Astrocyte of the hippocampus (primary cell): ENCODE measurements at places on chromosomes 13 and 19.
A peak's percentile ranks its signal among the peaks of the same experiment; 100 is the strongest.

GRCh38 chr13:28299916-28300315, 161.6 kb downstream of the PAN3 start:
- peak; percentile 44 for DNase-seq

- no peak for DNase-seq
These were observed 16.6 kb downstream of the TEX30 start for GRCh38 chr13:102757006-102757405.

GRCh38 chr19:29532956-29533355, 7.2 kb downstream of the VSTM2B start:
- no peak for DNase-seq

DNA sequence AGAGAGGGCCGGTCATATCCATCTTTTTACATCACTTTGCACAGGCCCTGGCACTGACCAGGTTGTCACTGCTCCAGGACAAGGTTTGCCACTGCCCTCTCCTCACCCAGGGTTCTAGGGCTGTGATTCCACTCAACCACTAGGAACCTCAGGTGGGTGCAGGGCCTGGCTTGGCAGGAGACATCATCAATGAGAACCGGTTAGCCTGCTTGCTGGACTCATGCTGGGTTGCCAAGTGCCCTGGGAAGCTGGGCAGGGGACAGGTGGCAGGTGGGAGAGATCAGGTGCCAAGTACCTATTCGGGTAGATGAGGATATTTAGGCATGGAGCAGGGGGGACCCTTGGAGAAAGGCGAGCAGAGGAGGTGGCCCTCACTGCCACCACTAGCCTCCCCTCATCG, 4.2 kb upstream of the CERS4 start:
- DNase-seq = no peak

DNA sequence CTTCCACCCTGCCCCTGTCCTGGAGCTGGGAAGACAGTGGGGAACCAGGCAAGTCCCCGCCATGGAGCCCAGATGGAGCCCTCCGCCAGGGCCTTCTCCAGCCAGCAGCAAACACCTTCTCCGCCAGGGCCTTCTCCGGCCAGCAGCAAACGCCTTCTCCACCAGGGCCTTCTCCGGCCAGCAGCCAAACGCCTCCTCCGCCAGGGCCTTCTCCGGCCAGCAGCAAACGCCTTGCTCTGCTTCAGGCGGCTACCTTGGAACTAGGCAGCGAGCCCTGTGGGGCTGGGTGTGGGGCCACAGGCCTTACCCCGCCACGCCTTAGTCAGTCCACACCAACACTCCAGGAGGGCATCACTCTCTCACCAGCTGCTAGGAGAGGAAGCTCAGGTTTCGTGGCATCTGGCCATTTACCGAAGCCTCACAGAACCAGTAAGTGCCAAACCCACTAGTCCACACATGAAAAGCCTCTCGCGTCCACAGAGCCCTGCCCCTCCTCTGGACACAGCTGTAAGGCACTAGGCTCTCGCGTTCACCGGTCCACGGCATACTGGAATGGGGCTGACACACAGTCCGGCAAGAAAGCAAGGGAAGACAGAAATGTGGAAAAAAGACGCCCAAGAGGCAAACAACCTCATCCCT, 41.0 kb downstream of the MLLT1 start:
- DNase-seq = peak; percentile 56

GRCh38 chr19:30225676-30226463, 146.3 kb upstream of the ZNF536 start:
- peak; percentile 43 for DNase-seq

GRCh38 chr19:16373989-16374388, 49.4 kb downstream of the KLF2 start:
- no peak for DNase-seq

- DNase-seq = peak; percentile 59
These were observed 50.3 kb upstream of the SIN3B start for GRCh38 chr19:16778796-16779411.

GRCh38 chr13:98451676-98452470, 125.0 kb downstream of the STK24 start:
- DNase-seq = peak; percentile 88

GRCh38 chr19:6274756-6275155, 5.0 kb downstream of the MLLT1 start:
- DNase-seq = no peak

DNA sequence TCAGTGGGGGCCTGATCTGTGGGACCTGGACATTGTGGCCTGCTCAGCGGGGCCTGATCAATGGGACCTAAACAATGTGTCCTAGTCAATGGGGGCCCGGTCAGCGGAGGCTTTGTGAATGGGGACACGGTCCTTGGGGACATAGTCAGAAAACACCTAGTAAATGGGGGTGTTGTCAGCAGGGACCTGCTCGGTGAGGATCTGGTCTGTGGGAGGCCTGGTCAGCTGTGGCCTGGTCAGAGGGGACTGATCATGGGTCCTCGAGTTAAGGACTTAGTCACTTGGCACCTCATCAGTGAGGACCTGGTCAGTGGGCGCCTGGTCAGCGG, 44.5 kb upstream of the TPM4 start:
- DNase-seq = no peak

- DNase-seq = peak; percentile 65
These were observed 14.2 kb upstream of the LATS2 start for GRCh38 chr13:21075379-21076249.

DNA sequence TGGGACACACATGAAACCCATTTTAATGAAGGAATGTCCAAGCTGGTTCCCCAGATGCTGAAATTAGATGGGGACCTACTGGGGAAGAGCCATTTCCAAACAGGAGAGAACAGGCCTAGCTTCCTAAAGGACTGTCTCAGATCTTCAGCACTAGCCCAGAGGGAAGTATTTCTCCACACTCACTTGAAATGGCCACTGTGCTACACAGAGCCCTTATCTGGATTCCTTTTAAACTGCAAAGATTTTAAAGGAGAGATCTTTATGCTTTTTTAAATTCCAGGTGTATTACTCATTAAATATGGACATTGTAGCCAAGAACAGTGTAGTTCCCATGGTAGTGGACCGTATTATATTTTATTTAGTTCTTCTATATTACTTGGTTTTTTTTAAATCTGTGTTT, 255.3 kb downstream of the SHISA2 start:
- DNase-seq = peak; percentile 9

DNA sequence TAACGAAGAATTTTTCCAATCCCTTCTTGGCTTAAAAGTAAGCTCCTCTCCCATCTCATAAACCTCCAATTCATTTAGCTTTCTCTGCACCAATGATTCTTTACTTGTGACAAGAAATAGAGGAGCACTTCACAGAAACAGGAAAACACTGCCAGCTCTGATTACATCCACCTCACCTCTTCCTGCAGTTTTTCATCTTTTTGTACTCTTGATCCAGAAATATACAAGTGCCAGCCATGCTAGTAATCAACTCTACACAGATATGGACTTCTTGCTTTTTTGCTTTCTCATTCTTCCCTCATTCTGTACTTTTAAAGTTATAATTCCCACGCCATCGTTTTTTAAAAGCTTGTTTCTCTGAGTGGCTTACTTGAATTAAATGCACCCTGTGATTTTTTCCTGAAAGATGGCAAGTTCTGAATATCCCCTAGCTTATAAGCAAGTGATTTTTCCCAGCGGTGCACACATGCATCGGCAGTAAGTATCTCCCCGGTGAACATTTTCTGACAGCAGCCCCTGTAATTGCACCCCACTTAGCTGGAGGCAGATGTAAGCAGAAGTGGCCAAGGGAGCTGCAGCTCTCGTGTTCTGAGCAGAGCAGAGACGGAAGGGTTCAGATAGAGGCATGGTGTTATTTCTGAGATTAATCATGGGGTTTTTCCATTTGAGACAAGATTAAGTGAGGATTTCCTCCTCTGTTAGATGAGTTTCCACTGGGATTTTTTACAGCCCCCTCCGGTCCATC, 340.7 kb downstream of the SLC7A1 start:
- no peak for DNase-seq

- DNase-seq = peak; percentile 96
These were observed 30.1 kb downstream of the ZAR1L start for GRCh38 chr13:32284927-32285632.

GRCh38 chr13:55432814-55433213, 1707.9 kb upstream of the PRR20A start:
- no peak for DNase-seq

GRCh38 chr13:97934590-97934989, 18.9 kb upstream of the IPO5 start:
- DNase-seq = peak; percentile 46

- DNase-seq = no peak
These were observed 19.6 kb downstream of the C19orf81 start for GRCh38 chr19:50668879-50669278.

DNA sequence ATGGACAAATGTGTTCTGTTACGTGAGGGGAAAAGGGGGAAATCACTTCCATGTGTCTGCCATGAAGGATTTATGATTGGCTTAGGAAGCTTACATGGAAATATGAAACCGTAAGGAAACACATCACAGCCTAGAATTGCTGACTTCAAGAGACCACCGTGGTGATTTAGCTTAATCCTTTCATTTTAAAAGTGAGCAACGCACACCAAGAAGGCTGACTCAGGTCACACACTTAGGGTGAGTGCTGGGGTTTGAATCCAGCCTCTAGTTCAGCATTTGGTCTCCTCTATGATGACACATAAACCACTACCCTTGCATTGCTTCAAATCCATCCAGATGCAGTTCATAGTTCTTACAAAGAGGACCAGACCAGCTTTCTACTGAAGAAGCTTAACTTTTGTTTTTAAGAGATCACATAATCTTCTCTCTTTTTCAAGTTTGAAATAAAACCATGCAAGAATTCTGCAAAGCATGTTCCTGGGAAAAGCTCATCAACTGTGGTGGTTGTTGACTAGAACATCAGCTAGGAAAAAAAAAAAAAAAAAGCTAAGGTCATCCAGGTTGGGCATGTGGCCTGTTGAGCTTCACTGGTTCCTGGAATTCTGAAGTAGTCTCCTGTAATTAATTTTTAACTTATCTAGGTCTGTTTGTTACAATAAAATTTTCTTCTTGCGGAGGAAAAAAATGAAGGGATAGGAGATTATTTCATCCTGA, 60.2 kb upstream of the KL start:
- DNase-seq = no peak

DNA sequence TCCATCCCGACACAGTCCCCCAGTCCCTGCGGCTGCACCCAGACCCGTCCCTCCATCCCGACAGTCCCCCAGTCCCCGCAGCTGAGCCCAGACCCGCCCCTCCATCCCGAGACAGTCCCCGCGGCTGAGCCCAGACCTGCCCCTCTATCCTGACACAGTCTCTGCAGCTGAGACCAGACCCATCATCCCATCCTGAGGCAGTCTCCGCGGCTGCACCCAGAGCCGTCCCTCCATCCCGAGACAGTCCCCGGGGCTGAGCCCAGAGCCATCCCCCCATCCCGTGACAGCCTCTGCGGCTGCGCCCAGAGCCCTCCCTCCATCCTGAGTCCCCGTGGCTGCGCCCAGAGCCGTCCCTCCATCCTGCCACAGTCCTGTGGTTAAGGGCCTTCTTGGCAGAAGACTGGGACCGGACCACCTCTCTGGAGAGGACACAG, 28.8 kb upstream of the TMEM255B start:
- DNase-seq = no peak

DNA sequence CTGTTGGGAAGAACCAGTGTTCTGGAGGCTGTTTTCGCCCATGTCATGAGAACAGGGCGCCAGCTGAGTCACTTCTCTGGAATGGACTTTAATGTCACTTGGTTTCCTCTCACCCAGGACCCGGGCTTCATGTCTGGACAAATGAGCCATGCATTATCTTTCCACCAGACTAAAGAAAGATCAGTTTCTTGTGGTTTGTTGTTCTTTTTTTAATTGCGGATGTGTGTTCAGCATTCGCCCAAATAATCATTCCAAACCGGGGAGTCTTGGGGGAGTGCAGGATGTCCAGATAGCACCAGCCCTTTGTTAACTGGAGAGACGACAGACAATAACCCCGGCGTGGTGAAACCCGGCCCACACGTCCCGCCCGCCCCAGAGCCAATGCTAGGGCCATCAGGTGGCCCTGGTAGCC, 102.5 kb downstream of the COL4A2 start:
- DNase-seq = peak; percentile 94

GRCh38 chr13:50156140-50156539, 140.9 kb downstream of the KCNRG start:
- peak; percentile 73 for DNase-seq

GRCh38 chr19:47725759-47726401, 12.7 kb downstream of the EHD2 start:
- no peak for DNase-seq

DNA sequence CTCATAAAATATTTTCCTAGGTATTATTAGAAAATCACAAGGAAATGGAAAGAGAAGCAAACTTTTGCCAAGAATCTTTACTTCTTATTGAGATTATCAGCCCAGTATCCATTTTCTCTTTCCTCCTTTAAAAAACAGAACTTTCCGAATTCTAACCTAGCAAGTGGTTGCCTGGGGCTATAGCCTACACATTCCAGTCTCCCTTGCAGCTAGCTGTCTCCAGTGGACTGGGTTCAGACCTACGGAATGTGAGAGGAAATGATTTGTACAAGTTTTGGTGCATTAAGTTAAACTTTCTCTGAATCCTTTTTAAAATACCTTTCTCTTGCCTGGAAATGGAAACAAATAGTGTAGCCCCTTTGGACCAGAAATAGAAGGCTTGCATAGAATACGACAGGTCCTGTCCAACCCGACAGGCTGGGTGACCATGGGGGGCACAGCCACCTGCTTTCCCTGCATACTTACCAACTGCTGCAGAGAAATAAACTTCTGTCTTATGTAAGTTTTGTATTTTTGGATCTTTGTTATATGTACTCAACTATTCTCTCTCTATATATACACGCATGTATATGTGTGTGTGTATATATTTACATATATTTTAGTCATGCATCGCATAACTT, 185.9 kb downstream of the NALCN start:
- no peak for DNase-seq

- DNase-seq = no peak
These were observed 32.3 kb upstream of the GJB6 start for GRCh38 chr13:20264271-20265018.

- peak; percentile 83 for DNase-seq
These were observed 15.3 kb downstream of the CDX2 start for GRCh38 chr13:27953676-27954405.

DNA sequence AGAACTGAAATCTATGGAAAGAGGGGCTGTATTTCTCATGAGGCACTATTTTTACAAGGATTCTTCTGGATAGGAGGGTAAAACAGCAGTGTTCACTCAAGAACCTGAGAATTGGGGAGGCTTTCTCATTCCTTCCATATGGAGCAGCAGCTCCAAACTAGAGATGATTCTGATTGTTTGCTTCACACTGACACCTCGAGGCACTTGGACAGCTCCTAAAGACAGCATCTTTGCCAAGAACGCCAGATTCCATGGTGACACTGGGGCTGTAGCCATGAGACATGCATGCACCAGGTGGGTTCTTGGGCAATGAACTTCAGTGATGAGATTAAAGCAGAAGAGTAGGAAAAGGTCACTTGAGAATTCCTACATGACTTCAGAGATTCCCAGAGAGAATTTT, 361.5 kb upstream of the HTR2A start:
- no peak for DNase-seq
